ENCODE measurements at places on chromosomes 4 and X.

DNA sequence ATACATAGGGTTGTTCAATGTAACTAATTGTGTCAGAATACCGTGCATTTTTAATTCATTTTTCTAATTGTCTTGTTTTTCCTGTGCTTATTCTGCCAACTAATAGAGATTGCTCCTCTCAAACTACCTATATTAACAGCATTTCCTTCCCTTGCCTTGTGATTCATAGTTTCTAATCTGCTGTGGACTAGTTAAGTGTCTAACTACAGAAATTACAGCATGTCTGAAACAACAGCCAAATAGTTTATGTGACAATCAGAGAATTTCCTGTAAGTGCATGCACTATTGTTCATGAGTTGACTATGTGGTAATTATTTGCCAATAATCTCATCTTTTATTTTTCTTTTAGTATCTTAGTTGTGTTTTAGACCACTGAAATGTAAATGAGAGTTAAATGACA is 4.1 kb upstream of the SEC24B start:
- DNase-seq: no peak

DNA sequence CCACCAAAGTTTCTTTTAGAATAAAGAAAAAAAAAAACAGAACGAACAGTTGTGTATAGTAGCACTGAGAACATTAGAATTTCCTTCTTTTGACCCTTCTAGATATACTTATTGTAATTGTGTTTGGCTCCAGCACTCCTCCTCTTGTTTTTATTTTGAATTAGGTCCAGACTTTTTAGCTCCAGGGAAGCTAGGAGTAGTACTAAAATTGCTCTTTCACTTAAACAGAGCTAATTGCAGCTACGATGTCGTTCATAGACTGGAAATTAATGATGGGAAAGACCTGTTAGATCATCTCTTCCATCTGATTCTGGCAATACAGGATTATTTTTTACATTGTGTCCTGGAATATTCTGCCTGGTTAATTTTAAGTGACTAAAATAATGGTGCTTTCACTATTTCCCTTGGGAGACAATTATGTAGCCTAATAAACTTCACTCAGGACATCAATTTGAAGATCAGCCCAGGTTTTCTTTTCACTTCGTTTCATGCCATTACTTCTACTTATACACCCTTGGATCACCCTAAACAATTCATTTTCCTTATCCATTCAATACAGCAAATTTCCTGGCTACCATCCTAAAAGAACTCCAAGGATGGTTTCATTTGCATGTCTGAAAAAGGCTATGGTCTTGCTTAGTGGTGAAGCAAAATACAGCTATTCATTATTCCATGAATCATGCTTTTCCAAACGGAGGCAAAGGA is 480.8 kb upstream of the TECRL start:
- no peak for DNase-seq

DNA sequence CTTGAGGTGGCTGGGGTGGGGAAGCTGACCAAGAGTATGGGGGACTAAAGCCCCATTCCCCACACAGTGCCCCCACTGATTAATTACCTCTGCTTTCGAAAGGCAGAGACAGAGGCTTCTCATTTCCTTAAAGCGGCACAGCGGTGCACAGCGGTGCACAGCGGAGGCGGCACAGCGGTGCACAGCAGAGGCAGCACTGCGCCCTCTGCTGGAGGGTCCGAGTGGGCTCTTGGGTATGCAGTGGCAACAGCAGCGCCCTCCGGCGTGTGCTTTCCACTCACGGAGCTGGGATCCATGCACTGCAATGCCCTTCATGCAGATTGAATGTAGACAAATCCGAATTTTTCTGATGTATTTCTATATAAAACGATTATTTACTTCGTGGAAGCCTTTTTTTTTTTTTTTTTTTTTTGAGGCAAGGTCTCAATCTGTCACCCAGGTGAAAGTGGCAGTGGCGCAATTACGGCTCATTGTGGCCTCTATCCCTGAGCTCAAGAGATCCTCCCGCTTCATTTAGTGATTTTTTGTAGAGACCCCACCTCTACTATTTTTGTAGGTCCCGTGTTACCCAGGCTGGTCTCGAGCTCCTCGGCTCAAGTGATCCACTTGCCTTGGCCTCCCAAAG is 19.7 kb upstream of the PRPS2 start:
- DNase-seq: no peak

- DNase-seq: no peak
Measured at GRCh38 chr4:85142451-85142850, 176.0 kb upstream of the WDFY3 start.

GRCh38 chr4:39170301-39170700 is 12.0 kb upstream of the WDR19 start:
- DNase-seq: no peak

DNA sequence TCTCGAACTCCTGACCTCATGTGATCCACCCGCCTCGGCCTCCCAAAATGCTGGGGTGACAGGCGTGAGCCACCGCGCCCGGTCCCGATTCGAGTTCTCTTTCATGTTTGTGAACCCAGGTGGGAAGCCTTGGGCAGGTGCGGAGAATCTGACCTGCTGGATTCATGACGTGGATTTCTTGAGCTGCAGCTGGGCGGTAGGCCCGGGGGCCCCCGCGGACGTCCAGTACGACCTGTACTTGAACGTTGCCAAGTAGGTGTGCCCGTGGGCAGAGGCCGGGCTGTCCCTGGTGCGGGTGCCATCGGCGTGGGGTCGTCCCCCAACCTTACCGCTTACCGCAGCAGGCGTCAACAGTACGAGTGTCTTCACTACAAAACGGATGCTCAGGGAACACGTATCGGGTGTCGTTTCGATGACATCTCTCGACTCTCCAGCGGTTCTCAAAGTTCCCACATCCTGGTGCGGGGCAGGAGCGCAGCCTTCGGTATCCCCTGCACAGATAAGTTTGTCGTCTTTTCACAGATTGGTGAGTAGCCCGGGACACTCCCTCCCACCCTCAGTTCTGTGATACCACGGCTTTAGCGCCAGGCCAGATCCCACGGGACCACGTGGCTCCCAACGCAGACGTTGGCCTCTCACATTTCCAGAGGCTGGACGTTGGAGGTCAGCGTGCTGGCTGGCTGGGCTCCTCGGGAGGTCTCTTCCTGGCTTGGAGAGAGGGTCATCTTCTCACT is 15.6 kb downstream of the IL3RA start:
- DNase-seq: no peak

DNA sequence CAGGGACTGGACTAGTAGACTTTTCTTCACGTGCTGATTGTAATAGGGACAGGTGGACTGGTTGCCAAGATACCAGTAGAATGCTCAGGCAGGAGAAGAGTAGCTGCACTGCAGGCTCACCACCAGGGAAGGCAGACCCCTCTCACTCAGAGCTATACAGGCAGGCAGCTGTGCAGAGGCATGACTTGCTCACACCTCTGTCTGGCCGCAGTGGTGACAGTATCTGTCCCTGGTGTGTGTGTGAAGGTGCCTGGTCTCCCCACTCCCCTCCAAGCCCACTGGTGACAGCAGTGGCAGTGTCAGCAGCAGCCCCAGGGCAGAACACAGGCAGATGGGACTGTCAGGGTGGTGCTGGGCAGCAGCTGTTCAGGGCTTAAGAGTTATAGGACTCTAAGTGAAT is 140.7 kb downstream of the RPS6KA6 start:
- no peak for DNase-seq

DNA sequence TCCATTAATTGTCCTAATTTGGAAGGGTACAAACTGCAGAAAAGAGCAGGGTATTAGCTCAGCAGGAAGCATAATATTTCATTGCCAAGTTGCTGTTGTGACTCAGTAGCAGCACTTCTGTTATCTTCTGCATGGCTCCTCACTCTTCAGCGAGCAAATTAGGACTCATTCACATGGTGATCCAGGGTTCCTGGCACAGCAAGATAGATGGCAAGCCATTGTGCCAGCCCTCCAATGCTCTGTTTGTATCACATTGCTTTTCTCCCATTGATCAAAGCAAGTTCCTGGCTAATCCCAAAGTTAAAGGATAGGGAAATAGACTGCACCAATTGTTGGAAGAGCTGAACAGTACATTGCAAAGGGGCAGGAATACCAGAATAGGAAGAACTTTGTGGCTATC is 382.5 kb upstream of the ATOH1 start:
- DNase-seq: no peak

GRCh38 chr4:186757696-186758355 is 34.2 kb upstream of the FAT1 start:
- no peak for DNase-seq

GRCh38 chr4:68732653-68733466 is 62.4 kb upstream of the UGT2B15 start:
- no peak for DNase-seq
